Activated B cell treated with CpG ODN at 0.5 μM for 24 hours (primary cell): ENCODE measurements at places on chromosomes 16 and 17. TPM values are rescaled to one million over a fixed set of nuclear protein-coding genes. Genes with fewer than 3 reads are reported as not detected.

DNA sequence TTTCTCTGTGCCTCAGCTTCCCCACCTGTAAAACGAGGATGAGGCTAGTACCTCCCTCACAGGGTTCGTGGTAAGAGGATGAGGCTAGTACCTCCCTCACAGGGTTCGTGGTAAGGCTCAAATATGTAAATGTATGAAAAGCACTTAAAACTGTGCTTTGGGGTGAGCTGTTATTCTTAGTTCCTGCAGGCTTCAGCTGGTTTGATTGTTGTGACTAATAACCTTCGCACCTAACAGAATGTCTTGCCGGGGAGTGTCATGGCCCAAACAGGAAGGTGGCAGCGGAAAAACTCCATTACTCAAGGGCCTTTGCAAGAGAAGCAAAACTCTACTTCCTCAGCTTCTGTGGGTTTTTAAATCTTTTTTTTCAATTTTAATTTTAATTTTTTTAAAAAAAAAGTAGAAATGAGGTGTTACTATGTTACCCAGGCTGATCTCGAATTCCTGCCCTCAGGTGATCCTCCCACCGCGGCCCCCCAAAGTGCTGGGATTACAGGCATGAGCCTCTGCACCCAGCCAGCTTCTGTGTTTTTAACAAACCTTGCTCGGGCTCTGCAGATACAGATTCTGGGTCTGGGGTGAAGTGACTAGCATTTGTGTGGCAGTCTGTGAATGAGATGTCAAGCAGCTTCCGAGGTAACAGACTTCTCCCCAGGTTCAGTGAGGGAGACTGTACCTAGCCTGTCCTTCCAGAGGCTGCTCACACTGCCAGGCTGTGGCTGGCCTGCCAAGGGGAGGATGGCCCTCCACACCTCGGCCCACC is 103.0 kb downstream of the RAB11FIP4 start:
- H3K27me3 ChIP-seq: no peaks in the 10 kb centered on the region
- peaks cover 93% of the 10 kb centered on the region for H3K4me1 ChIP-seq
- H3K36me3 ChIP-seq: peaks cover under 1% of the 10 kb centered on the region

DNA sequence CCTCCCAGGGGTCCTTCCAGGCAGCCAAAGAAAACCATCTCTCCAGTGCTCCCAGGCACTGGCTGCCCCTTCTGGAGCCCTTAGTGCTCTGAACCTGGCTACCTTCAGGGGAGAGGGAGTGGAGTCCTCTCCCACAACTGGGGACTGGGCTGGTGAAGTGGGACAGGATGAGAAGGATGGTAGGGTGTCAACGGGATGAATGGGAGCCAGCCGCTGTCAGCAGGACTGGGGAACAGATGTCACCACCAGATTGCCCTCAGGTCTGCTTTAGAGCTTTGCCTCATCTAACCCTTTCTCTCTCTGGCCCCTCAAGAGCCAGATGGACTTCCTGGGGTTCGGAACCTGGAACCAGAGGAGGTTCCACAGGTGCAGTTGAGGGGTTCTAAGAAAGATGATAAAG is 488 bp upstream of the SEBOX start:
- H3K27me3 ChIP-seq: no peaks in the 10 kb centered on the region
- peaks cover 2% of the 10 kb centered on the region for H3K4me1 ChIP-seq
- H3K4me3 ChIP-seq: no peak overlapping the region
- DNase-seq: no peak
- peaks cover 36% of the 10 kb centered on the region for H3K36me3 ChIP-seq

DNA sequence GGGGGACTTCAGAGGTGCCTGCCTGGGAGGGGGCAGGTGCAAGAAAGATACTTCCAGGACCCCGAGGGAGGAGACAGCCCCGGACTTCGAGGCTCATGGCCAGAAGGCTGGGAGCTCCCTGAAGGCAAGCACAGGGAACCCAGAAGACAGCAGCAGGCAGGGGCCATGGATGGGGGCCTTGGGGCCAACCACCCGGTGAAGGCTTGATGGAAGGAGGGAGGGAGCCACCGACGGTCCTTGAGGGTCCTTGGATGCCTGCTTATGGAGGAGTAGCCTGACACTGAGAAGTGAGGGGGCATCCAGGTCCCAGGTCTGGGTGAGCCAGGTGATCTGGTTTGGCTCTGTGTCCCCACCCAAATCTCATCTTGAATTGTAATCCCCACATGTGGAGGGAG is 89.7 kb downstream of the SEC14L1 start:
- H3K27me3 ChIP-seq: no peaks in the 10 kb centered on the region
- no peak overlapping the region for H3K27ac ChIP-seq
- no peaks in the 10 kb centered on the region for H3K36me3 ChIP-seq
- H3K4me3 ChIP-seq: no peak overlapping the region
- no peak for DNase-seq
- H3K4me1 ChIP-seq: peaks cover 13% of the 10 kb centered on the region

DNA sequence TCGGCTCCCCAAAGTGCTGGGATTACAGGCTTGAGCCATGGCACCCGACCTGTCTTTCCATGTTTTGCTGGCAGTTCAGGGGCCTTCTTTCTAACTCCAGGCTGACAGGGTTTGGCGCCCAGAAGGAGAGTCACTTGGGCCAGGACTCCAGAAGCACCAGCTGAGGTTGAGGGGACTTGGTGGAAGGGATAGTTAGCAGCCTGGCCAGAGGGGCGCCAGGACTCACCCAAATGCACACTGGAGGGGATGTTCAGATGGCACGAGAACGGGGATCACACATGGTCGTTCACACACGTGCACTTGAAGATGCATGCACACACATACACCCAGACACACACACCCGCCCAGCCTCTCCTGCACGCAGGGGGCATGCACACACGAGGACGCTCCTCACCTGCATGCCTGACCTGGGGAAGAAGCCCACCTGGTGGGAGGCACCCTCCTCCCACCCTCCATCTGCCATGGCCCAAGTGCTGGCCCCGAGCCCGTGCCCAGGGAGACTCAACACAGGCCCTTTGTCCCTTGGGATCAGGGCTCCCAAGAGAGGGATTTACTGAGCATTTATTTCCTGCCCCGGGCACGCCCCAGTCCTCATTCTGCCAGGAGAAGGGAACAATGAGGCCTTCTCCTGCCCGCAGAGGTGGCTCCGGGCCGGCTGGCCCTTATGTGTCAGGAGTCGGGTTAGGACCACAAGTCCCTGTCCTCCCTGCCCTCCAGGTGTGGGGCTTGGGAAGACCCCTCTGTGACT is 2.3 kb upstream of the PRSS21 start:
- no peak for DNase-seq
- H3K27me3 ChIP-seq: peaks cover 16% of the 10 kb centered on the region
- no peak overlapping the region for H3K27ac ChIP-seq
- no peak overlapping the region for H3K4me3 ChIP-seq
- H3K4me1 ChIP-seq: no peaks in the 10 kb centered on the region

The MYH1 gene
- total RNA-seq: not detected in 2 replicates

DNA sequence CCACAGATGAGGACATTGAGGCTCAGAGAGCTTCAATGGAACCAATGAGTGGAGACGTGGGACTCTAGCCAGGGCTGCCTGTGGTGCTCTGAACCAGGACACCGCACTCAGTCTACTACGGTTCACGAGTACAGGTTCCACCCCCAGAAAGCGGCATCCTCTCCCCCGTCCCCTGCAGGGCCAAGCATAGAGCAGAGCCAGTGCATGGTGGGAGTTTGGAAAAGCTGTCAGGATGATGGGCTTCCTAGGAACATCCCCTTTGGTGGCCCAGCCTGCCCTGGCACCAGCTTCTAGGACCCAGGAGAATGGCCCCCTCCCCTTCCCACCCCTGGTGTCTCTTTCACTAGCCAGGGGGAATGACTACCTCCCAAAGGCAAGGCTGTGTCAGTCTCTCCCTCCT is 8.4 kb downstream of the ZNF319 start:
- H3K4me1 ChIP-seq: peaks cover 9% of the 10 kb centered on the region
- no peak overlapping the region for H3K27ac ChIP-seq
- no peaks in the 10 kb centered on the region for H3K27me3 ChIP-seq
- H3K36me3 ChIP-seq: peaks cover 16% of the 10 kb centered on the region

- no peaks in the 10 kb centered on the region for H3K4me1 ChIP-seq
- DNase-seq: no peak
- no peak overlapping the region for H3K4me3 ChIP-seq
- no peaks in the 10 kb centered on the region for H3K27me3 ChIP-seq
These were observed 11.1 kb upstream of the CHRNE start for GRCh38 chr17:4913994-4914393.

GRCh38 chr16:82926500-82926899 is 299.7 kb downstream of the CDH13 start:
- H3K27me3 ChIP-seq: peaks cover 12% of the 10 kb centered on the region
- H3K4me3 ChIP-seq: no peak overlapping the region
- DNase-seq: no peak
- no peak overlapping the region for H3K27ac ChIP-seq

- H3K27ac ChIP-seq: no peak overlapping the region
- peaks cover 3% of the 10 kb centered on the region for H3K4me1 ChIP-seq
- no peaks in the 10 kb centered on the region for H3K27me3 ChIP-seq
- no peak for DNase-seq
- H3K36me3 ChIP-seq: peaks cover 23% of the 10 kb centered on the region
- H3K4me3 ChIP-seq: no peak overlapping the region
These were observed 107.9 kb downstream of the RAP1GAP2 start for GRCh38 chr17:2904135-2904534.

The SCARF1 gene
- 6.6 and 8.0 TPM in 2 replicates for total RNA-seq
